Breast epithelium (tissue), 4 donors: ENCODE measurements at places on chromosomes 2 and 18. TPM values are rescaled to one million over a fixed set of nuclear protein-coding genes. Genes with fewer than 3 reads are reported as not detected.

- H3K4me1 ChIP-seq = no peaks in the 10 kb centered on the region
- no peak overlapping the region for H3K4me3 ChIP-seq
Observed at GRCh38 chr2:190766595-190766994, 114.0 kb upstream of the GLS start.

DNA sequence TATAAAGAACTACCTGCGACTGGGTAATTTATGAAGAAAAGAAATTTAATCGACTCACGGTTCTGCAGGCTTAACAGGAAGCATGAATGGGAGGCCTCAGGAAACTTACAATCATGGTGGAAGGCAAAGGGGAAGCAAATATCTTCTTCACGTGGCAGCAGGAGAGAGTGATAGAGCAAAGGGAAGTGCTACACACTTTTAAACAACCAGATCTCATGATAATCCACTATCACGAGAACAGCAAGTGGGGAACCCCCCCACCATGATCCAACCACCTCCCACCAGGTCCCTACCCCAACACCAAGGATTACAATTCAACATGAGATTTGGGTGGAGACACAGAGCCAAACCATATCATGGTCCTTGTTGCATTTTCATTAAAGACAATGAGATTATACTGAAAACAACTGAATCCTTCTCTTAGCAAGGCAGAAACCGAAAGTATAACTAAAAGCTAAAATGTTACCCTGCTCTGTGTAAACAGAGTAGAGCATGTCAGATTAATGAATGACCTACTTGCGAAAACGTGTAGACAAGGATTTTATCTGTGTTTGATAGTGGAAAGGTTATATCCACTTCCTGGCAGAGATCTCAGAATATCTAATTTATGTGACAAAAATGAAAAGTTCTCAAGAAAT, 60.1 kb upstream of the RBBP8 start:
- H3K4me3 ChIP-seq = no peak overlapping the region
- H3K4me1 ChIP-seq = no peaks in the 10 kb centered on the region
- H3K36me3 ChIP-seq = no peaks in the 10 kb centered on the region
- peak overlapping the region; percentile 48 for H3K27ac ChIP-seq

DNA sequence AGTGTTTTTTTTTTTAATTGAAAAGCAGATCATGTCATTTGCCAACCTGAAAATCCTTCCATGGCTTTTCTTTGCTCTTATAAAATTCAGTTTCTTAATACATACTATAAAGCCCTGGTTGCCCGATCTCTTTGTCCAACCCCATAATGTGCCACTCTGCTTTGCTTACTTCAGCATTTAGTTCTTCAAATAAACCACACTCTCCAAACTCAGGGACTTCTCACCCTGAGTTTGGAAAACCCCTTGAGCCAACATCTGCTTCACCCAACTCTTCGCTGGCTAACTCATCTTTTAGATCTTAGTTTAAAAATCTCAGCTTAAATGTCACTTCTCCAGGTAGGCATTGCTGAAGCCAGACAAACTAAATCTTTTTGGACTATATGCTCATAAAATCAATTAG, 1.3 kb upstream of the STAT1 start:
- no peaks in the 10 kb centered on the region for H3K36me3 ChIP-seq
- no peak for DNase-seq
- H3K27ac ChIP-seq = no peak overlapping the region

DNA sequence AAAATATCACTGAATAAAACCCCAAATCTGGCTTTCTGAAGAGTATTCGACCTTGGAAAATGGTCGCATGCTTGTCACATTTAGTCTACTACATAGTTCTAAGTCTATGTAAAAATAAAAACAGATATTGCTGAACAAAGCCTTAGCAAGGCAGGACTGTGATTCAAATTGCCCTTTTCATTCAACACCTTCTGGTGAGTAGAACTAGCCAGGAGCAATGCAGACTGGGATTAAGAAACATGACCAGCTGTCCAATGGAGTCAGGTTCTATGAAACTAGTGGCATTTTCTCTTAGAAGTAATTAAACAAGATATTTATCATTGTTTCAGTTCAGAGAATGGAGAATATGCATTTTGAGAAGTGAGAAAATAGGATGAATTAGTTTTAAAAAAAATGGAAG, 1260.5 kb upstream of the ACVR2A start:
- H3K4me1 ChIP-seq = no peaks in the 10 kb centered on the region
- no peak overlapping the region for H3K27ac ChIP-seq
- no peaks in the 10 kb centered on the region for H3K27me3 ChIP-seq
- DNase-seq = no peak
- no peaks in the 10 kb centered on the region for H3K36me3 ChIP-seq
- H3K4me3 ChIP-seq = no peak overlapping the region

- no peaks in the 10 kb centered on the region for H3K4me1 ChIP-seq
- H3K27ac ChIP-seq = no peak overlapping the region
- DNase-seq = no peak
- no peaks in the 10 kb centered on the region for H3K36me3 ChIP-seq
Observed at GRCh38 chr18:76388261-76388660, 106.8 kb downstream of the ZNF516 start.

GRCh38 chr2:128512379-128513115, 193.9 kb upstream of the HS6ST1 start:
- no peaks in the 10 kb centered on the region for H3K36me3 ChIP-seq
- H3K27ac ChIP-seq = no peak overlapping the region
- no peaks in the 10 kb centered on the region for H3K27me3 ChIP-seq
- H3K4me1 ChIP-seq = no peaks in the 10 kb centered on the region
- no peak overlapping the region for H3K4me3 ChIP-seq

DNA sequence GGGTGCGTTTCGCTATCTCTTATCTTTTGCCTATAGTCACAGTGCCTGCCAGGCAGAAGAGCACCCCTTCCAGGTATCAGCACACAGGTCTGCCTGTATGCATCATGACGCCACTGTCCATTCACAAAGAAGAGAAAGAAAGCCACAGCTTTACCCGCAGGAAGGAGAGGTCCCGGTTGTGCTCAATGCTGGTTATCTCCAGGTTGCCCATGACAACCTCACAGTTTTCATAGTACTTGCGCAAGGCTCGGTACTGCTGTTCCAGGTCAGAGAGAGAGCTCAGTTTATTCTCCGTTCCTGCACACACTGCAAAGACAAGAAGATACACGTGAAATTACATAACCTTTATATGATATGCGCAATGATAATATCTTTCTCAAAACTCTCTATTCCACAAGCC, 414.0 kb downstream of the ERBB4 start:
- no peak overlapping the region for H3K27ac ChIP-seq
- H3K27me3 ChIP-seq = no peaks in the 10 kb centered on the region
- H3K4me3 ChIP-seq = peak overlapping the region; percentile 6
- no peaks in the 10 kb centered on the region for H3K4me1 ChIP-seq
- no peak for DNase-seq
- H3K36me3 ChIP-seq = no peaks in the 10 kb centered on the region

DNA sequence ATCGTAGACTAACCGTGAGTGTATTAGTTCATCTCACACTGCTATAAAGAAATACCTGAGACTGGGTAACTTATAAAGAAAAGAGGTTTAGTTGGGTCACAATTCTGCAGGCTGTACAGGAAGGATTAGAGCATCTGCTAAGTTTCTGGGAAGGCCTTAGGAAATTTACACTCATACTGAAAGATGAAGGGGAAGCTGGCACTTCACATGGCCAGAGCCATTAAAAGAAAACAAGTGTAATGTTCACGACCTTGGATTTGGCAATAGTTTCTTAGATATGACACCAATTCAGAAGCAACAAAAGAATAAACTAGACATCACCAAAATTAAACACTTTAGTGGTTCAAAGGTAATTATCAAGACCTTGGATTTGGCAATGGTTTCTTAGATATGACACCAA, 23.8 kb downstream of the ABCB11 start:
- H3K36me3 ChIP-seq = no peaks in the 10 kb centered on the region
- H3K4me3 ChIP-seq = no peak overlapping the region
- no peaks in the 10 kb centered on the region for H3K4me1 ChIP-seq
- no peak for DNase-seq
- H3K27ac ChIP-seq = no peak overlapping the region
- H3K27me3 ChIP-seq = no peaks in the 10 kb centered on the region

DNA sequence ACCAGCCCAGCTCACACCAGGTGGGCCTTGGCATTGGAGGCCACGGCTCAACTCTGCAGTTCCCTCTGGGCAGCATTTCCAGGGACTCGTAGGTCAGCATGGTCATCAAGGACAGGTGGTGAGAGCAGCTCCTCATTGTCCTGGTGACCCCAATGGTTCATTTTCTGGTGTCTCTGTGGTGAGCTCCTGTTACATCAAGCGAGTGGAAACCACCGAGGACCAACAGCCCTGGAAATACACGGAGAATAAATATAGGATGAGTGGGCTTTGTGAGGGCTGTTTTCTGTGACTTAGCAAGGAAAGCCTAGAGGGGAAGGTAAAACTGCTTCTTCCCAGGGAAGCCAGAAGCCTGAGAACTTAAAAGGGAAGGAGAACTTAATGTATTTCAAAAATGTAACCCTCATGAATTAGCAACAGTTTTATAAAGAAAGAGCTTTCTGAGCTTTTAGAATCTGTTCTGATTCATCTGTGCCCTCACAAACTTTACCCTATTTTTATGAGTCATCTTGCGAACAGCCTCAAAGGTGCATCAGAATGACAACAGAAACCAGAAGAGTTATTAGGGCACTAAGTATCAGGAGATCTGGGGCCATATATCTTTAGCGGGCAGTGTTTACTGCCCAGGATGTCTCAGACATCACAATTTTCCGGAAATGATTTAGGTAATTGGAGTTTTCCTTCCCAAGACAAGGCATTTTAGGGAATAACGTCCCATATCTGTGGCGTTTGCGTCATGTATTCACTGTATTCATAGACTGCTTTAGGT, 18.7 kb downstream of the C2orf92 start:
- H3K4me3 ChIP-seq = no peak overlapping the region
- DNase-seq = no peak
- H3K4me1 ChIP-seq = no peaks in the 10 kb centered on the region
- no peak overlapping the region for H3K27ac ChIP-seq
- H3K36me3 ChIP-seq = no peaks in the 10 kb centered on the region

DNA sequence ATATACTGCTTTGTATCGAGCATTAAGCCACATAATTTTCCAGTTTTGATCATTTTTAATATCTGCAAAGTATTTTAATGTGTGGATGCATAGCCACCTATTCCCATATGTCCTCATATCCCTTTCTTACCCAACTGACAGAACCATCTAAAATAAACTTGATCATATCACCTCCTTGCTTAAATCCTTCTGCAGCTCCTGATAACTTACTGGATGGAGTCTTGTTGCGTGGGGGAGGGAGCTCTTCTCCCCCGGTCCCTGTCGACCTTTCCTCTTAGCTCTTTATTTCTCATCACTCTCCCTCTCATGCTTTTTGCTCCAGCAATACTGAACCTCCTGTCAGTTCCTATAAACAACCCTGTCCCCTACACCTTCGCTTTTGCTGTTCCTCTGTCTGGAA, 18.7 kb downstream of the TMEM178A start:
- no peaks in the 10 kb centered on the region for H3K4me1 ChIP-seq
- DNase-seq = no peak
- H3K4me3 ChIP-seq = no peak overlapping the region
- H3K27me3 ChIP-seq = no peaks in the 10 kb centered on the region
- no peak overlapping the region for H3K27ac ChIP-seq

DNA sequence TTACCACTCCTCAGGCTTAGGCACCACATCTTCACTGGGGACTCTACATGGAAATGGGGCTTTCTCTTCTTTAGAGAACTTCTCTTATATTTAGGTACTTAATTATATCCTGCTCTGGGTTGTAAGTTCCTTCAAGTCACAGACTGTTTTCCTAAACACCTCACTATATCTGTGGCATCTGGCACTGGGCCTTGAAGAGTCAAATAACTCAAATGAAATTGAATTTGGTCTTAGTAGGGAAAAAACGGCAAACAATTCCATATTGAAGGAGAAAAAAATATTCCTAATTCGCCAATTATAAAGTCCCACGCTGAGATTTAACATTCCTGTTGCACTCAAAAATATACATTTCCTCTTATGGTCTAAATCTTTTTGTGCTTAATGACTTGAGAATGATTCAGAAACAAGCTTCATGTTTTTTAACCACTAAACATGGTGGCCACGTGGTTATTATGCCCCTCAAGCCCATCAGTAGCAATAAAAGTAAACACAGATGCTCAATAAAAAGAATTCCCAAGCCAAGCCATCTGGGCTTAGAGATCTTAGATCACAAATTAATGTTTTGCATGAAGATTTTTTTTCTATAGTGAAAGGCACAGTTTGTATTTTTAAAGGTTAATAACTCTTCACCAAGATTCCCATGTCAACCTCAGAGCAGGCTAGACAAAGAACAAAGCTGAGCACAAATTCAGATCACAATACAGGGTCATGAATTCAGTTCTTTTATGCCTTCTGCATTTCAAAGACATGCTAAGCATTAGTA, 105.5 kb upstream of the SYT4 start:
- H3K27me3 ChIP-seq = no peaks in the 10 kb centered on the region
- H3K36me3 ChIP-seq = no peaks in the 10 kb centered on the region
- no peak overlapping the region for H3K4me3 ChIP-seq
- DNase-seq = no peak

- no peak for DNase-seq
- H3K27me3 ChIP-seq = no peaks in the 10 kb centered on the region
- peak overlapping the region; percentile 48 for H3K27ac ChIP-seq
- H3K4me1 ChIP-seq = no peaks in the 10 kb centered on the region
- no peaks in the 10 kb centered on the region for H3K36me3 ChIP-seq
- no peak overlapping the region for H3K4me3 ChIP-seq
Observed at GRCh38 chr2:216987252-216987821, 127.5 kb upstream of the TNP1 start.

DNA sequence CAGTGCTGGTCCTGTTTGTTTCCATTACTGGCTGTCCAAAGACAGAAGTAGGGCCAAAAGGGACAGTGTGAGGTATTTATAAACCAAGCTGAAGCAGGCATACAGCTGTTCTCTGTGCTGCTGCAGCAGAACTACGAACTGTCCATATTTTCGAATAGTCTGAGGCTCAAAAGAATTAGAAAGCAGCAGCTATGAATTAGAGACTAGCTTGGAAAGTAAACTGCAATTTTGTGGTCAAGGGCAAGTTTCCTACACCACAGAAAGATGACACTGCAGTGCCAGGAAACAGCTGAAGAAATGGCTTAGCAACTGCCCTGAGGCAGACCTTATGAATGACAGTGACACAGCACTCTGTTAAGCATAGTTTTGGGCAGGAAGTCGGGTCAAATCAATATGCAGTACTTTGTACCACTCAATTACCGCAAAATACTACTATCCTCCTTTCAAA, 125.3 kb downstream of the TMEM131 start:
- peak; percentile 71 for DNase-seq
- H3K27me3 ChIP-seq = no peaks in the 10 kb centered on the region
- H3K4me1 ChIP-seq = no peaks in the 10 kb centered on the region

GRCh38 chr2:240620149-240620731, 5.0 kb upstream of the GPR35 start:
- no peak for DNase-seq
- no peak overlapping the region for H3K27ac ChIP-seq
- H3K4me3 ChIP-seq = no peak overlapping the region
- no peaks in the 10 kb centered on the region for H3K36me3 ChIP-seq
- no peaks in the 10 kb centered on the region for H3K27me3 ChIP-seq

- no peak overlapping the region for H3K4me3 ChIP-seq
- H3K27me3 ChIP-seq = no peaks in the 10 kb centered on the region
- no peak for DNase-seq
- no peaks in the 10 kb centered on the region for H3K4me1 ChIP-seq
- H3K27ac ChIP-seq = no peak overlapping the region
Observed at GRCh38 chr2:163652751-163653150, 83.1 kb downstream of the FIGN start.

The CHPF gene
- total RNA-seq = 58.9 TPM

The FLACC1 gene
- total RNA-seq = 1.2 TPM

The REG3G gene
- not detected for total RNA-seq

The VWC2L gene
- 0.15 TPM for total RNA-seq

The PPP1R7 gene
- 43.6 TPM for total RNA-seq

The CTLA4 gene
- 0.98 TPM for total RNA-seq

The TLX2 gene
- not detected for total RNA-seq

The ANO7 gene
- 1.6 TPM for total RNA-seq

The NDUFAF7 gene
- 20.6 TPM for total RNA-seq

The IGFBP2 gene
- total RNA-seq = 131 TPM
